ENCODE measurements at places on chromosomes 13 and 19. TPM values are rescaled to one million over a fixed set of nuclear protein-coding genes. Genes with fewer than 3 reads are reported as not detected.

DNA sequence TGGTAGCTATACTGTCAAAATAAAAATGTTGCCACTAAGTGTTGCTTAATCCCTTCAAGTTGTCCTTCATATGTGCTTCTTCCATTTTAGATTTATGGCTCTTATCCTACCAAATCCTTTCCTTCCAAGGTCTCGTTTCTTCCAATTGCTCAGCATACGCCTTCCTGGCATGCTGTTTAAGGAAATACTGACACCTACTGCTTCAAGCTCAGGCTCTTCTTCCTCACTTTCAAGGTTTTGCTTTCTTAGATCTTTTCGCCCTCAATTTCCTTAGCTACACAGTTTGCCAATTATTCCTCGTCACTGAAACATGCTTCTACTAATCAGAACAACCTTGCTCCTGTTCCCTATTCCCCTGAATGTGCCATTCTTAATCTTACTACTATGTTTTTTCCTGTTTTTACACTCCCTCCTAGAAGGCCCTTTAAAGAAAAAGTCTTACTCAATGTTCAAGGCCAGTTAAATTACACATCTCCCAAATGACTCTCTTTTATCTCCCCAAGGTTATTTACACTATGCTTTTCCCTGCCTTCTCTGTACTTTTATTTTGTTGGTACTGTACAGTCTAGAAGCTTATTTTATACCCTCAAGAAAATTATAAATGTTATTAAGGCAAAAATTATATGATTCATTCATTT, 343.1 kb downstream of the MZT1 start:
- no peak for DNase-seq

GRCh38 chr13:70893832-70894231, 785.6 kb upstream of the KLHL1 start:
- no peak for DNase-seq

- DNase-seq = no peak
Measured at GRCh38 chr19:23460656-23461055, 65.4 kb upstream of the ZNF91 start.

KASH5 gene
- not detected for total RNA-seq

DNA sequence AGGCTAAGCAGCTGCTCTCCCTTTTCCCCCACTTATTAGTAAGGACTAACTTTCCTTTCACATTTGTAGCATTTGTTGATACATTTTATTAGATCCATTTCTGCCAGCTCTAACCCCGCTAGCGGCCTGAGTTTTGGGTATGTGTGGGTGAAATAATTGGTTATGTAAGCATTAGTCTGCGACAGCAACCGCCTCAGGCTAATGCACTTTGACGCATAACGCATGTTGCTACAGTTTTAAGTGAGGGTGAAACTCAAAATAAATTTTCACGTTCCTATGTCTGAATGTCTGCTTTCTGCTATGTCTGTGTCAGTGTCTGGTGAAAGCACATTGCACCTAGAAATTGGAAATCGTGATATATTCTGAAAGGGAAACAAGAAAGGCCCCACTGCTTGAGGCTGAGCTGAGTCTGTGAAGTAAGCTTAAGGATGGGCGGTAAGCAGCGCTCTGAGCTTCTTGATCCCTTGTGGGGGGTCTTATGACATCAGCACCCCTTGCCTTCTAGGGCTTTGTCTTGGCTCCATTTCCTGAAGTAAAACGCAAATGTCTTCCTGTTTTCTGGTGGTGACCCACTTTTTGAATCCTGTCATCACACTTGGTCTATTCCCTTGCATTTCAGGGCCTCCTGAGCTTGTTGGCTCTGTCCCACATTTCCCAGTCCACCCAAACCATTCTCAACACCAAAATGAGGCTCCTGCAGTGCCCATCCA, 648.3 kb upstream of the ARGLU1 start:
- no peak for DNase-seq

DNA sequence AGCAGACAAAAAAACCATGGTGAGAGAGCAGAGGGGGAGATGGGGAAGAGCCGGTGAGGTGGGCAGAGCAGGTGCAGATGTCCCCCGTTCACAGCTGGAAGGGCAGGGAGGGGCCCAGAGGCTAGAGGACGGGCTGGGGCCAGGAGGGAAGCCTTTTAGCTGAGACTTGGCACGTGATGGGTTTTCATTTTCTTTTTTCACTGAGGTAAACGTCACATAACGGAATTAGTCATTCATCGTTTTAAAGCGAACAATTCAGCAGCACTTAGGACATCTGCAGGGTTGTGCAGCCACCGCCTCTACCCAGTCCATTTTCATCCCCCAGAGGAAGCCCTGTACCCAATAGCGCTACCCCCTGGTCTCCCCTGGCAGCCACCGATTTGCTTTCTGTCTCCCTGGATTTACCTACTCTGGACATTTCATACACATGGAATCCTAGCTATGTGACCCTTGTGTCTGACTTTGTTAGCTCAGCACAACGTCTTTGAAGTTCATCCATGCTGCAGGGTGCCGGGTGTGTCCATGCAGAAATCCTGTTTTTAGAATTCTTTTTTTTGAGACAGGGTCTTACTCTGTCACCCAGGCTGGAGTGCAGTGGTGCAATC, 16.0 kb upstream of the EMC10 start:
- DNase-seq = no peak

GRCh38 chr19:54178581-54179261, 5.8 kb upstream of the TMC4 start:
- no peak for DNase-seq

DNM2 gene
- 99.8 TPM for total RNA-seq
